ENCODE measurements at places on chromosomes 1 and 21.

DNA sequence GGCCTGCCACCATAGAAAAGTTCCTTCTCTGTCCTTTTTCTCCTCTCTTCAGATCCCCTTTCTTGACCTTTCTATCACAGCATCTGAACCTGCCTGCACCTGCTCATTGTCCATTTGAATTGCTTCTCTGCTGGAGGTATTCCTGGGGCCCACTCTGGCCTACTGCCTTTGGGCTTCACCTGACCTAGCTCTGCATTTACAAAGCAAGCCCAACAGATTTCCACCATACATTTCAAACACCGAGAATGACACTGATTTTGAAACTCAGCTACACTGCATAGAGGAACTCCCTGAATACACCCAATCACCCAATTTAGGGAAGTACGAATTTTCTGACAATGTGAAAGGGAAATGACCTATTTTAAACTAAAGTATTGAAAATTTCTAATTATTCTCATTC lies 284.5 kb upstream of the USP25 start:
- no peak for DNase-seq

GRCh38 chr1:104932030-104932915 lies 1182.6 kb downstream of the AMY1C start:
- no peak for DNase-seq

DNA sequence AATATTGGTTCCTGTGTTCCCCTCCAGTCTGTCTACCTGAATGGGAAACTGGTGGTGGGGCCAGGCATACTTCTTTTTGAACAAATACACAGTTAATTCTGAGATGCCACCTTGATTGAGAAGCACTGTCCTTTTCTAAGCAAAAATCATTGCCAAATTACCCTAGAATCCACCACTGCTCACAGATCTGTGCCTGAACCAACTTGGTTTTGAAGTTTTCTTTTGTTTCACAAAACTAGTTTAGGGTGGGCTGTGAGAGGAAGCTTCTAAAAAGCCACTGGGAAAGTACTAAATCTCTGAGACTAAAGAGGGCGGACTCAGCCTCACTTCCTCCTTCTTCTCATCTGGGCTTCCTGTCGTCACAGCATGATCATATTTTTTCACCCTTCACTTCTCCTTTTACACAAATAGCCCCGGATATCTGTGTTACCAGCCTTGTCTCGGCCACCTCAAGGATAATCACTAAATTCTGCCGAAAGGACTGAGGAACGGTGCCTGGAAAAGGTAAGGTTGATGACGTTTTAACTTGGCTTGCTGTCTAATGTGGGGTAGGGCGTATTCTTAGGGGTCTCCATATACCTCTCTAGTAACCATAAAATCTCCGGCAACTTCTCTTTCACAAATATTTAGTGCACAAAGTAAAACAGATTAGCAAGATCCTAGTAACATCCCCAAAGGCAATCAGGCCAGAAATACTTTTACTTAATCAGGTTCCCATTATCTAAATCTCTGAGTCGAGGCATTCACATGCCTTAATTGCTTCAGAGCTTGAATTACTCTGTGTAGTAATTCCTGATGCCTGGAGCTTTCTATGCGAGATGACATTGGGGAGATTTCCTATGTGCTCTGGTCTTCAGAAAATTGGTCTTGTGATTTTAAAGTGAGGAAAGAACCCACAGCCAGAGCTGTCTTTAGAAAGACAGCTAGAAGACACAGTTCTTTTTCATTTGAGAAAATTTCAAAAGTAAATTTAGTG lies at the start of gene CD53:
CD53 (plus strand) TSS at position 404 of the 976 bp plus-strand sequence. CDS start 18,261 bp downstream, outside the sequence.
- no peak for DNase-seq

- DNase-seq, result no peak
Observed at GRCh38 chr1:242456726-242457269, 67.7 kb downstream of the PLD5 start.

- DNase-seq, result no peak
Observed at GRCh38 chr1:113872219-113872935, 865 bp upstream of the PTPN22 start.

DNA sequence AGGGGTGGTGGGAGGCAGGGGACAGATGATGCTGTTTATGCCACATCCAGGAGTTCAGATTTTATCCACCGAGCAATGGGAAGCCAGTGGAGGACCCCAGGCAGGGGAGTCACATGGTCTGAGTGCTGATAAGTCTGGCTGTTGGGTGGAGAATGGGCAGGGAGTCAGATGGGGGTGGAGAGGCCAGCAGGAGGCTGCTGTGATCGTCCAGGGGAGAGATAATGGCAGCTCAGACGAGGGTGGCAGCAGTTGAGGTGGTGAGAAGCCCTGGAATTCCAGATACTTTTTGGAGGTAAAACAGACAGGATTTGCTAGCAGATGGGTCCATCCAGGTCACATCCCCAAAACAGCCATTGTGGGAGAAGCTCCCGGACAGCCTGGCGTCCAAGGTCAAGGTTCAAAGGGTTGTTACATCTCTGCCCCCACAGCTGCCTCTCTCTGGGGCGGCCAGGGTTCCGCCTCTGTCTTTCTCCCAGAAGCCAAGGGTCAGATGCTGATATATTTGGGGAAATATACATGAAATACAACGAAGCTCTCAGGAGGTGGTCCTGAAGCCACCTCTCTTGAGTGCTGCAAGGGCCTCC lies 252.1 kb upstream of the TMEM51 start:
- DNase-seq, result no peak

GRCh38 chr21:45055861-45056260 lies 18.5 kb upstream of the ADARB1 start:
- peak; percentile 30 for DNase-seq

GRCh38 chr1:199399996-199400724 lies 627.4 kb upstream of the NR5A2 start:
- DNase-seq, result no peak

GRCh38 chr1:218299416-218299815 lies 14.3 kb downstream of the RRP15 start:
- no peak for DNase-seq

DNA sequence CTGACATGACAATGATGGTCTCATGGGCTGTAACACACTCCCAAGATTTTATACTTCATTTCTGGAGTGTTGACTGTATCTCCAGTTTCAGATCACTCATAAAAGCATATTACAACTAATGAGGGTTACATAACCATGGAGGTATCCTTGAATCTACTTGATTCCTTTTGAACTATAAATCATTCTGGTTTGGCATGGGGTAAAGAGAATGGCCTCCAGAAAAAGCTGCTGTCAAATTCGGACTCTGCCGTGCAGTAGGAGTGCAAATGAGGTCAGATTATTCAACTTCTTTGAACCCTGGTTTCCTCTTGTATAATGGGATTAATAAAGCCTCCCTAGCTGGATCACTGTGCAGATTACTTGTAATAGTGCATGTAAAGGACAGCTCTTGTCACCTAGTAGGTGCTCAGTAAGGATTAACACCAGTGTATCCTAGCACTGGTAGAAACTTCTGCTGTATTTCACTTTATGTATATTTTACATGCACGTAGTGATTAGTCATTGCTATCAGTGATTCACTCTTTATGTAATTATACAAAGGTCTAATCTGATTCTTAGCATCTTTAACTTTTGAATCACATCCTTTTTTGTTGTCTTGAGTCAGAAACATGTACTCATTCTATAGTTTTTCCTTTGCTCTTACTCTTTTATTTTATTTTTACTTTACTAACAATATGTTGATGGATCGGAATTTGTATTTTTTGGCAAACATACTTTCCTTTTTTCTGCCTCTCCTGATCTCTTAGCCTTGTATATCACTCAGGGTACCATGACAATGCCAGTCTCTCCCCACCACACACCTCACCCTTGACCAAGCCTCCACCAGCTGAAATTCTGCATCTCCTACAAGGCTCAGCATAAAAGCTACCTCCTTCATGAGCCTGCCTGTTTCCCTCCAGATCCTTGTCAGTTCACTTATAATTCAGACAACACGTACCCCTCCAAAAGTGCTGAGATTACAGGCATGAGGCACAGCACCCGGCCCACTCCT lies 3.2 kb downstream of the LRRC8C start:
- DNase-seq, result peak; percentile 48

GRCh38 chr21:45408801-45409261 lies 3.9 kb downstream of the COL18A1 start:
- DNase-seq, result no peak

- DNase-seq, result no peak
Observed at GRCh38 chr1:239708622-239709021, 322.3 kb downstream of the CHRM3 start.

- no peak for DNase-seq
Observed at GRCh38 chr1:91789273-91789997, 96.5 kb downstream of the TGFBR3 start.

DNA sequence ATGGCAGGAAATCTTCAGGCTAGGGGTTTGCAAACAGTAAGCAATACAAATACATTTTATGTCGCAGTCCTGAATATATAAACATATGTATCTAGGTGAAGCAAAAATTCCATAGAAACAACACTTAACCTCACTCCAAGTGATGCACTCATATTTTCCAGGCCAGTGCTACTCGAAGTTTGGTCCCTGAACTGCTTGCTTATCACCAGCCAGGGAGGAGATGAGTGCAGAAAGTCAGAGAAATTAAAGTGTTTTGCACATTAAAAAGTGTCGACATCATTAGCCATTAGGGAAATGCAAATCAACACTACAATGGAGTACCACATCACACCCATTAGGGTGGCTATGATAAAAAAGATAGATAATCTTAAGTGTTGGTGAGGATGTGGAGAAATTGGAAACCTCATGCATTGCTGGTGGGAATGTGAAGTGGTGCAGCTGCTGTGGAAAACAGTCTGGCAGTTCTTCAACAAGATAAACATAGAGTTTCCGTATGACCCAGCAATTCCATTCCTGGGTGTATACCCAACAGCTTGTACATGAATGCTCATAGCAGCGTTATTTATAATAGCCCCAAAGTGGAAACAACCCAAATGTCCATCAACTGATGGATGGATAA lies 70.5 kb upstream of the CSF1 start:
- no peak for DNase-seq

GRCh38 chr1:166947398-166948043 lies 27.8 kb downstream of the ILDR2 start:
- peak; percentile 24 for DNase-seq

DNA sequence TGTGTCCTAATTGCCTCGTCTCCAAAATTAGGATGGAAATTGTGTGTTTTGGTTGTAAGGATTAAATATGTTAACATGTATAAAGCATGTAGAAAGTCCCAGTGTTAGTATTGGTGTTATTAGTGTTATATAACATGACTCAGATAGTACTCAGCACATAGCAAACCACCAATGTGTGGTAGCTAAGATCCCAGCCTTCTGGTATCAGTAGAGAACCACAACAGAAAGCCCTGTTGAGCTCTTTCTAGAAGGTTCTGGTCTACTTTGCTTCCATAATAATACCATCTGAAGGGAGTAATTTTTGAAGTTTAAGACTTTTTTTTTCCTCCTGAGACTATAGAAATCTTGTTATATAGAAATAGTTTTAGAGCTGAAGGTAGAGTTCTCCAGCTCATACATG lies 259.3 kb upstream of the SGIP1 start:
- no peak for DNase-seq

- no peak for DNase-seq
Observed at GRCh38 chr1:24903955-24904730, 25.9 kb downstream of the RUNX3 start.

DNA sequence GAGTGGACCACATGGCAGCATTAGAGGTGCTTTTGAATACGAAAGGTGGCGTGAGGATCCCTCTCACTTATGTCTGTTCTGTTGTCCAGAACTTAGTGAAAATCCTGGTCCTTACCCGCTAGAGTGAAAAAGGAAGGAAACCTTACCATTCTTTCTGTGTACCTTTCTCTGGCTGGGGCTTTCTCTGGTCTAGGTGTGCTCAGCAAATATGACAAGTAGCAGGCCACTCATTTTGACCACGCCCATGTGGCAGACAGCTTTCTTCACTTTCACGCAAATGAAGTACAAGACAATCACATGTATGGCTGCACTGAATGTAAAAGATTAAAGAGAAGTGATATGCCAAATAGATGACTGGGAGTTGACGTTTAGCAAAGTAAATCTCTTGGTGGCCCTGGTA lies 131.9 kb downstream of the FGGY start:
- no peak for DNase-seq

DNA sequence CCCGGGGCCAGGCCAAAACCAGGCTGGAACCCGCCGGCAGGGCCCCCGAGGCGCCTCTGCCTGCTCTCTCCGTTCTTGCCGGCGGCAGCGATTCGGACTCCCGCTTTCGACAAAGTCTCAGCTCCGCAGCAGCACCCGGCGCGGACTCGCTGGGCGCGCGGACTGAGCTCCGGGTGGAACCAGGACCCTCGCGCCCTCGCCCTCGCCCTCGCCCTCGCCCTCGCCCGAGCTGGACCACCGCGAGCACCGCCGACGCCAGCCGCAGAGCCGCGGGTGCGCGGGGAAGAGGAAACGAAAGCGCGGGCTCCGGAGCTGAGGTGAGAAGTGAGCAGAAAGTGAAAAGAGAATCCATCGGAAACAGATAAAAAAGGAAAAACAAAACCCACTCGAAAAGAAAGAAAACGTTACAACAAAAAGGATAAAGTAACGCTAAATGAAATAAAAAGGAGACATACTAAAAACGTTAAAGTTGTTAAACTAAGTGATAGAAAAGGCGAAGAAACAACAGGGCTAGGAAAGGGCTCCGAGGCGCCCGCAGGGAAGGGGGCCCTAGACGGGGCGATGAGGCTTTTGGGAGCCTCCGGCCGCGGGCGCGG lies 64.9 kb downstream of the MEF2D start:
- DNase-seq, result no peak

GRCh38 chr1:208217781-208218180 lies 26.4 kb downstream of the PLXNA2 start:
- DNase-seq, result no peak

GRCh38 chr21:16911166-16911607 lies 601.7 kb upstream of the CXADR start:
- DNase-seq, result no peak

DNA sequence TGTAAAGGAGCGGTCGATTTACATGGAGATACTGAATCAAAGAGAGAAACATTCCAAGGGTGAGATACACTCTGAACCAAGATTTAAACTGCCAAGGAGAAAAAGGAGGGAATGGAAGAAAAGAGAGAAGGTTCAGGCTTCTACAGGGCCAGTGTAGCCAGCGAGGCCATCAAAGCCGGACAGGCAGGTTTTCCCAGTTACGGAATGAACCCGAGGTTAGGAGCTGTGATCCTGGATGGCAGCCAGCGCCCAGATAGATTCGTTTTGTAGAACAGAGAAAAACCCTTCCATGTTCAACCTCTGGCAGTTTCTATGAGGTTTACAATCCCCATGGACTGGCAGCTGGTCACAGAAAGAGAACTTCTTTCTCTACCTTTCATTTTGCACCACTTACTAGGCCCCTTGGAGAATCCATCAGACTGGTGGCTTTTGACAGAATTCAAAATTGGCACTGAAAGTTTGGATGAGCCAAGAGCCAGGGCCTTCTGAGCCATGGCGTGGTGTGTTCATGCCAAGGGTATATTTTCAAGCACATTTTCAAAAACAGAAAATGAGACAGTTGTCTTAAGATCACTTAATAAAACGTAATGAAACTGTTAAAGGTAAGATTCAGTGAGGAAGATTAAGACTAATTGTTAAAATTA lies 171.5 kb downstream of the RUNX1 start:
- DNase-seq, result no peak

- no peak for DNase-seq
Observed at GRCh38 chr1:44662683-44663030, 11.6 kb downstream of the TMEM53 start.

GRCh38 chr1:7611421-7612010 lies 159.6 kb upstream of the VAMP3 start:
- DNase-seq, result no peak

All from non-pigmented ciliary epithelial cell (primary cell).